COLO829 (cell line): ENCODE measurements at places on chromosomes 2 and 18.

GRCh38 chr2:79850912-79851311, 338.1 kb downstream of the CTNNA2 start:
- DNase-seq = no peak

GRCh38 chr18:62572456-62572855, 49.6 kb downstream of the ZCCHC2 start:
- DNase-seq = no peak

DNA sequence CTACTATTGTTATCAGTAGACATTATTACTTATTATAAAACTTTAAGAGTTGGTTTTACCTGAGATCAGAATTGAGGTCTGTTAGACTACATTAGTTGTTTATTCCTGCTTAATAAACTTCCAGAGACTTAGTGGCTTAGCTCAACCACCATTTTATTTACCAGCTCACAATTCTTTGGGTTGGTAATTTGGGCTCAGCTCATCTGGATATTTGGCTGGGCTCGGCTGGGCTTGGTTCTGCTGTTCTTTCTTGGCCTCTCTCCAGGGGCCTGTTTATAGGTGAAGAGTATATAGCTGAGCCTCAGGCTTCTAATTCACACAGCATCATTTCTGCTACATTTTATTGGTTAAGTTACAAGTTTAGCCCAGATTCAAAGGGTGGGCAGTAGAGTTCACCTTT, 67.9 kb downstream of the CCDC138 start:
- no peak for DNase-seq

- DNase-seq = no peak
Measured at GRCh38 chr18:43001821-43002220, 113.7 kb downstream of the RIT2 start.

GRCh38 chr2:104474716-104475115, 379.2 kb upstream of the POU3F3 start:
- DNase-seq = no peak

- DNase-seq = no peak
Measured at GRCh38 chr2:3741867-3742602, 38.7 kb downstream of the DCDC2C start.
